ENCODE measurements at places on chromosomes 6 and 20.

- no peak for DNase-seq
Observed at GRCh38 chr20:41426086-41426830, 59.6 kb upstream of the EMILIN3 start.

GRCh38 chr6:136254851-136255466, 4.8 kb upstream of the MTFR2 start:
- no peak for DNase-seq

DNA sequence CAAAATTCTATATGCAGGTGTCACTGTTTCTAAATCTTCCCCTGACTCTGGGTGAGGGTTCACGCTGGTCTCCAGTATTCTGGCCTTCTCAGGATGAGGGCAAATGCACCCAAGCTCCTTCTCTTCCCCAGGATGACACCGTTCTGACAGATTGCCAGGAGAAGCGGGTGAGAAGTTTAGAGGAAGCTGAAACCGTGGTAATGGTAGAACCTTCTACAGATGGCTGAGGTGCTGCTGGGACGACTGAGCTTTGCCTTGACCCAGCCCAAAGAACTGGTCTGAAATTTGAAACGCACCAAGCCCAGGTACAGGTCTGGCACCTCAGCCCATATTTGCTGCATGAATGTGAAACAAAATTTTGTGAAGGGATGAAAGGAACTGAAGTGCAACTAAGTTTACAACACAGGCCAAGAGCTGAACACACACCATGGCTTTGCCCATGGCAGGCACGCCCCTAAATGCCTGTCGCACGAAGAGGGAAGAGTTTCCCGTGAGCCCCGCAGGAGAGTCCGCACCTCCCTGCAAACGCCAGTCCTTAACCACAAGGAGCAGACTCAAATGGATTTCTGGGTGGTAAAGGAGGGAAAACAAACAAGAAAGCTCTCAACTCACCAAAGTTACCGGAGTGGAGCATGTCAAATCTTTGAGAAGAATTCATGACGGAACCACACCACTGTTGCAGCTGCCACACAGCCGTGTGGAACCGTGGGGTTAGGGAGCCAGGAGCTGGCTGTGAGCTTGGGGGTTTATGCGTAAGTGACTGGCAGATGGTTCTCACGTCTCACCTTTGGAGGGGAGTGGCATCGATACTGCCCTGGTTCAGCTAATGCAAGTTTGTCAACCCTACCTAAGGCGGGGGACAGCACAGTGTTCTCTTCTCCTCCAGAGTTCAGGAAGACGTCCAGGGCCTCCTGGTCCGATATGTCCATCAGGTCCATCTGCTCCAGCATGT, 138.9 kb downstream of the DTNBP1 start:
- no peak for DNase-seq

DNA sequence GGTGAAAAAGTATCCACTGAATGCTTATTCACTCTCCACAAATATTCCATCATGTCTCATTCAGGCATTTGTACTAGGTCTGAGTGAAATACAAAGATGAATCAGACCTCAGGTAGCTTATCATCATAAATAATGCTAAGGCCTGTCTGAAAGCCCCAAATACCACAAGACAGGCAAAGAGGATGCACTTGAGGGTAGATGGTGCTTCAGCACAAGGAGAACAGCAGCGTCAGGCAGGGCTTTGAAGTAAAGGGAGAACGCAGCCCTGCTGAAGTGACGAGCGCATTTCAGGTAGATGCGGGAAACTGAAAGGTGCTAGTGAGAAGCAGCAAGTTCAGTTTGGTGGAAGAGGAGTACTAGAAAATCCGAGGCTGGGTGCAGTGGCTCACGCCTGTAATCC, 38.7 kb downstream of the MAP3K5 start:
- no peak for DNase-seq

GRCh38 chr6:32689531-32690501, 23.4 kb upstream of the HLA-DQB1 start:
- DNase-seq = no peak

GRCh38 chr6:163876391-163876790, 461.9 kb downstream of the QKI start:
- no peak for DNase-seq

DNA sequence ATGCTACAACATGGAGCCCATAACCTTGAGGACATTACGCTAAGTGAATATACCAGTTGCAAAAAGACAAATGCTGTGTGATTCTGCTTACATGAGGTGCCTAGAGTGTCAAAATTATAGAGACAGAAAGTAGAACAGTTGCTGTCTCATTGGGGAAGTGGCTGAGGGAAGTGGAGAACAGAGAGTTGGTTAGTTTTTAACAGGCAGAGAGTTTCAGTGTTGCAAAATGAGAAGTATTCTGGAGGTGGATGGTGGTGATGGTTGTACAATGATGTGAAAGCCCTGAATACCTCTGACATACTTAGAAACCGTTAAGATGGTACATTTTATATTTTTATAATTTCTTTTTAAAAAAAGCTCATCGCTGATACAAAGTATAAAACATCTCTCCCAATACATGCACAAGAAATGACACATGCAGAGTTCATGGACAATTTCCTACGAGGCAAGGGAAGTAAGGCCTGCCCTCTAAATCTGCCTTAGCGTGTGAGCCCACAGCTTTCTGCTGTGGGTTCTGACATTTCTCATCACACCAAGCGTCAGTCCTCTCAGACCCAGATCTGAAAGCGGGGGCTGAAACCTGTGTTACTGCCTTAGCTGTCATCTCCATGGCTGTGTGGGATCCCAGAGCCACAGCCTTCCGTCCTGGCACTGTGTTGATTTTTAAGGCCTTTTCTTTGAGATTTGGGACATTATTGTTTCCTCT, 126.0 kb downstream of the RNASET2 start:
- DNase-seq = no peak

GRCh38 chr6:35388772-35389352, 46.5 kb downstream of the PPARD start:
- DNase-seq = no peak

- no peak for DNase-seq
Observed at GRCh38 chr20:25140968-25141367, 54.5 kb upstream of the ENTPD6 start.

GRCh38 chr6:306641-307061, 14.4 kb downstream of the DUSP22 start:
- no peak for DNase-seq

DNA sequence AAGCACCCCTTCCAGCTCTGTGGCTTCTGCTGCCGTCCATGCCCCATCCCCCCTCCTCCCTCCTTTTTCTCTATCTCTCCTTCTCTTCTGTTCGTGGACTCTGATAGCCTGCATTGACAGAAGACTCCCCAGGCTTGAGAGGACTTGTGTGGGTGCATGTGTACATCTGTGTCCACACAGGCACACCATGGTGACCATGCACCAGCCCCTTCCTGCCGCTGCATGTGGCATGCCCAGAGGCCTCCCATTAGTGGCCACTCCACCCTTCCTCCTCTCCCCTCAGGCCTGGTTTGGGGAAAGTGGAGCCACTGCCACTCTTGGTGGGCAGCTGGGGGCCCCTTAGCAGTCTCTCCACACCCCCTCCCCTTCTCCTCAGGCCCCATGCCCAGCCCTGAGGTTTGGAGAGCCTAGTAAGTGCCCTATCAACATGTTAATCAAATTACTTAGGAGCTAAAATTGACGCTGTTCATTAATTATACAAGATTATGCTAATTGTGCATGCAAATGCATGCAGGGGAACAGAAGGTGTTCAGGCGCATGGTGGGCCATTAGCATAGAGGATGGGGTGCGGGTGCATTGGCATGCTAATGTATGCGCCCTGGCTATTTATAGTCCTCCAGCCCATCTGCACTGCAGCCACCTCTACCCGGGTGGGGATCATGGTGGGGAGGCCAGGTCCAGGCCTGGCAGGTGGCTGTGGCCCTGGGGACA, 45.9 kb downstream of the EBF4 start:
- no peak for DNase-seq

DNA sequence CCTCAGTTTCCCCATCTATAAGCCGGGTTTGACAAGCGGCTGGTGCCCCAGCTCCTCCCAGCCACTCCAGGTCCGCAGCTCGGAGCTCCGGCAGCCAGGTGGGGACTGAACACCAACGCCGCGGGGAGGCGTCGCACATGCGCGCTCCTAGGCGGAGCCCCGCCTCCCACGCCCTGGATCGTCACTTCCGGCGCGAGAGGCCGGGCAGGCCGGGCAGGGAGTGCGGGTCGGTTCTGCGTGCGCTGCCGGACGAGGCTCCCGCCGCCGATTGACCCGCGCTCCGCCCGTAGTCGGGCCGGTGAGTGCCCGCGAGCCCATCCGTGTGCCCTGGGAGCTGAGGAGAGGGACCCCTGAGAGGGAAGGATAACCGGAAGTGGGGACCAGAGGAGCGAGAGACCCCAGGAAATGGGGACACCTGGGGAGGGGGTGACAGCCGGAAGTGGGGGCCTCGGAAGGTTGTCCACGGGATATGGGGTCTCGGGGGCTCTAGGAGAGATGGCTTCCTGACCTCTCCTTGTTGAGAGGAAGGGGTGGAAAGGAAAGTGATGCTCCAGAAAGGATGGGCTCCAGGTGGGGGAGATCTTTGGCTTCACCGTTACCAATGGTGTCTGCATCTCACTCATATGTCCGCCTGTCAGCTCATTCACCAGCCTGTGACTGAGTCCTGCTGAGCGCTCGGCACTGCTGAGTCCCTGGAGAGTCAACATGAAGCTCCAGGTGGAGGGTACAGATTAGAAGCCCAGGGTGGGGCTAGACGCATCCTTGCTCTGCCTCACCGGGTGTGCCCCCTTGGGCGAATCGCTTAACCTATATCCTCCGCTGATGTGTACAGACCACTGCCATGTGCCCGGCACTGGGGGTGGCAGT, at the start of gene TTPAL:
TTPAL (plus strand) TSS at position 181 of the 867 bp plus-strand sequence. CDS start 4,126 bp downstream, outside the sequence.
- DNase-seq = peak; percentile 80

GRCh38 chr20:63501818-63502670, 3.2 kb upstream of the EEF1A2 start:
- DNase-seq = no peak

DNA sequence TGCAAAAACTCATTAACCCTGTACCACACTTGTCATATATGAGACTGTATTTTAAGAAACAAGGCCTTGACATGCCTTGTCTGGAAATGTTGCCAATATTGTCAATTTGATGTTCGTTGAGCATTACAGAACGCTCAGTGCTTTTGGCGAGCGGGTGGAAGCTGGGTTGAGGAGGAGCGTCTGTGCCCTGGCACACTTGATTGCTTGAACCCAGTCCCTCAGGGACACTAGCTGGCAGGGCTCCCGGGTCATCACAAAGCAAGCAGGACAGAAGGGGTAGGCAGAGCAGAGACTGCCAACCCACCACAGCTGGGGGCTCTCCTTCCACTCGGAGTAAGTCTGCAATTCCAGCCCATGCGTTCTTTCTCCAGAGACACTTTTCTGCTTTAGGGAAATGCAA, 286.3 kb downstream of the KHDC1L start:
- DNase-seq = no peak

- DNase-seq = no peak
Observed at GRCh38 chr6:155787168-155787567, 331.5 kb upstream of the NOX3 start.

DNA sequence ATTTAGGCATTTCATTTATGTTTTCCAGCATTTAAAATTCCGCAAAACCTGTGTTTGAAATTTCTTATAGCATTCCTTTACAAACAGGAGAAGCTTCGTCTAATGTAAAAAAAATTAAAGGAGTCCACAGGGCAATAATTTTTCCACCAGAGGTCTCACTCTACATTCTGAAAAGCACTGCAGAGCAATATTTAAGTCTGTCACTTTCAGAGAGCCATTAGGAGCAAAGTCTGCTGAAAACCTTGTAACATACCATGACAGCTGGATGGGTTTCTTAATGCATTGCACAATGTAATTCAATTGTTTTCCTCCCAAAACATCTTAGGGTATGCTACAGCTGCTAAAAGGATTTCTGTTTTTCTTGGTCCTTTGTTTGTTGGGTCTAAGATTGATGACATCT, 18.0 kb downstream of the BAG2 start:
- DNase-seq = no peak

DNA sequence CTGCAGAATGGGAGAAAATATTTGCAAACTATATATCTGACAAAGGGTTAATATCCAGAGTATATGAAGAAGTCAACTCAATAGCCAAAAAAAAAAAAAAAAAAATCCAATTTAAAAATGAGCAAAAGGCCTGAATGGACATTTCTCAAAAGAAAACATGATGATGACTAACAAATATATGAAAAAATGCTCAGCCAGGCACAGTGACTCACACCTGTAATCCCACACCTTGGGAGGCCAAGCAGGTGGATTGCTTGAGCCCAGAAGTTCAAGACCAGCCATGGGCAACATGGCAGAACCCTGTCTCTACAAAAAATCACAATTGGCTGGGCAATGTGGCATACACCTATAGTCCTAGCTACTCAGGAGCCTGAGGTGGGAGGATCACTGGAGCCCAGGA, 2.1 kb upstream of the ECHDC1 start:
- no peak for DNase-seq

- DNase-seq = no peak
Observed at GRCh38 chr6:143696664-143697000, 18.9 kb downstream of the PHACTR2 start.

DNA sequence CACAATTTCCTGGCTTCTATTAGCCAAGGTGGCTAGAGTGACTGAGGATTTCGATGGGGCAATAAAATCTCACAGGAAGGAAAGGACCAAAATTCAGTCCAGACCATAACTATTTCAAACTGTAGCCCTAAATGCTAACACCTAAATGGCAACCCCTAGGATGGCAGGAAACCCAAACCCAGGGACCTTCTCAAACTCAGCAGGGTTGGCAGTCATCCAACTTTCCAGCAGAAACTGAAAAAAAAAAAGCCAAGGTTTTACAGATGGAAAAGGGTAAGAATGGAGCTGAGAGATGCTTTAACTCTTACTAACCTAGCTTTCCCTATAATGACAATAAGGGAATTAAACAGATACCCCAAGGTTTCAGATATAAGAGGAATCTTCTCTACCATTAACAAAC, 10.5 kb downstream of the IBTK start:
- DNase-seq = no peak

GRCh38 chr20:61812121-61812844, 253.4 kb downstream of the TAF4 start:
- DNase-seq = no peak

GRCh38 chr6:46867411-46867810, 54.3 kb downstream of the ADGRF5 start:
- no peak for DNase-seq

DNA sequence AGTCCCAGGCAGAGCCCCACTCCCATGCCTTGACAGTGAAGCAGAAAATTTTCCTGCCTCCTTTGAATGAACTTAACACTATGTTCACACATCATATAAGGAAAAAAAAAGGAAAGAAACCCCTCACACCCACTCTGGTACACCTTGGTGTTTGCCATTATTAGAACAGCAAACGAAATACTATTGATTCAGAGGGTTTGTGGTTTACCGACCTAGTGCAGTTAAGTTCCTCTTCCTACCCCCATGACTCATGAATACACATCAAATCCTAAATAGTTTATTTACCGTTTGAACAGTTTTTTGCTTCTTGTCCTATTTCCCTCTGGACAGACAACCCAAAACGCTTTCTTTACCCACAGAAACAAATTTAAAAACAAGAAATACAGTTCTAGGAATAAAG, 237.7 kb downstream of the FOXA2 start:
- DNase-seq = no peak

GRCh38 chr20:38357653-38358207, 11.4 kb downstream of the LBP start:
- DNase-seq = no peak
